ENCODE measurements at places on chromosomes 6 and 20. TPM values are rescaled to one million over a fixed set of nuclear protein-coding genes. Genes with fewer than 3 reads are reported as not detected.
A peak's percentile ranks its signal among the peaks of the same experiment; 100 is the strongest.

DNA sequence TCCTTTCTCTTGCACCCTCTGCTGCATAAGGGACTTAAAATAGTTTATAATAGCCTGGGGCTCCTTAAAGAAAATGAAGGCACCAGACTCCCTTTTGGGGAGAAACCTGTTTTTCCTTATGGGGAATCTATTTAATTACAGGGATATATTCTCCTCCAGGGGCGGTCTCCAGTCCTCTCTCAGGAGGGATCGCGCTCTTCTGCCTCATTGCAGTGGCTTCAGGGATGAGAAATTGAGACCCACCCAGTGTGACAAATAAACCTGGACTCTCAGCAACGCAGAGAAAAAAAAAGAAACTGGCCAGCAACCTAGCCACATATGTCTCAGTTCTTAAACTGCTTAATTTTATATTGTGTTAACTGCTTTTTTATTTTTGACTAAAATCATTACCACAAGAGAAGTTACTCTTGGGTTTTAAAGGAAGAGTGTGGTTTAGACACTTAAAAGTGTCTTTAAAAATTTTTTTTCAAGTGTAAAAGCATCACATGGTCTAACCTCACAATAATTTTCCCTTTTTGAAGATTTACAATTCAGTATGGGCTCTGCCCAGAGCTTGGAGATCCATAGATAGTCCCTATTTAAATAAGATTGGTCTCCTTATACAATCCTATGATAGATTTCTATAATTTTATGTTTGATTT lies 11.7 kb upstream of the GOPC start:
- DNase-seq = peak; percentile 43

- no peak for DNase-seq
Measured at GRCh38 chr6:82073484-82073883, 174.1 kb downstream of the IBTK start.

- DNase-seq = peak; percentile 32
Measured at GRCh38 chr20:57003012-57003411, 263.4 kb downstream of the BMP7 start.

The TCF19 gene
- 101 TPM for total RNA-seq

The PEX3 gene
- 26.7 TPM for total RNA-seq

The ABHD16B gene
- total RNA-seq = not detected

Data from HT1080 (cell line).